ENCODE measurements at places on chromosomes 6 and 20. TPM values are rescaled to one million over a fixed set of nuclear protein-coding genes. Genes with fewer than 3 reads are reported as not detected.

- no peak for DNase-seq
These were observed 22.3 kb downstream of the FAM50B start for GRCh38 chr6:3871515-3871914.

DNA sequence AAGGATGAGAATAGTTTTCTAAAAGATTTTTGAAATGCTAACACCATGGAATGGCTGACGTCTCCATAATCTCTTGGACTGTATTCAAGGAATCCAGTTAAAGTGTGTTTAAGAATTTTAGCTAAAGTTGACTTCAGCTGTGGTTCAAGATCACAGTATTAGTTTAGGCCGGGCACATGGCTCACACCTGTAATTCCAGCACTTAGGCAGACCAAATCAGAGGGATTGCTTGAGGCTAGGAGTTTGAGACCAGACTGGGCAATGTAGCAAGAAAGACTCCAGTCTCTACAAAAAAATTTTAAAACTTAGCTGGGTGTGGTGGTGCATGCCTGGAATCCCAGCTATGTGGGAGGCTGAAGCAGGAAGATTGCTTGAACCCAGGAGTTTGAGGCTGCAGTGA lies 68.2 kb downstream of the RFPL4B start:
- no peak for DNase-seq

GRCh38 chr20:43529457-43530153 lies 22.1 kb downstream of the L3MBTL1 start:
- no peak for DNase-seq

DNA sequence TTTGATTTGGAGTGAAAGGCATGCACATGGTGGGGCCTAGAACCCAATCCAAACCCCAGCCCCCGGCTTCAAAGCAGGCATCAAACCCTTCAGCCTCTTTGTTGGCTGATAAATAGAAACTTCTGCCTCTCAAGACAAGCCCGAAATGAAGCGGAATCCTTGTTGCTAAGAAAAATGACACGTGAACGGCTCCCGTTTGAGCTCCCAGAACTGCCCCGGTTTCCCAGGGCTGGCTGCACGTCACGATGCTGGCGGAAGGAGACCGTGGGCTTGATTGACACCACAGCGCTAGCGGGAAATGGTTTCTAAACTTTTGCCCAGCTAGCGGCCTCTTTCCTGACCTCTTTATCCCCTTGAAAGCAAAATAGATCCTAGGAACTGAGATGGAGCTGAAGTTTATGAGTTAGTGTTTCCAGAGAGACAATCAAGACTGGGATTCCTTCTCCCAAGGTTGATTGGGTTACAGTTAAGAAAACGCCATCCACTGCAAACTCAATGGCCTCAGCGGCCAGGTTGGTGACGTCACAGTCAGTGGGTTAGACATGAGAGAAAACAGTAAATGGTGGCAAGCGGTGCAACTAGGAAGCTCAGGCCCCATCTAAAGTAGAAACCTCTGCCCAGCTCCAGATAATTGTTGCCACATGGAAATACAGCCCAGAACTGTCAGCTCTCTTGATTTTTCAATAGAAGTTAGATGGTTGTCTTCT lies 117.0 kb downstream of the ANKRD60 start:
- DNase-seq, result no peak

DNA sequence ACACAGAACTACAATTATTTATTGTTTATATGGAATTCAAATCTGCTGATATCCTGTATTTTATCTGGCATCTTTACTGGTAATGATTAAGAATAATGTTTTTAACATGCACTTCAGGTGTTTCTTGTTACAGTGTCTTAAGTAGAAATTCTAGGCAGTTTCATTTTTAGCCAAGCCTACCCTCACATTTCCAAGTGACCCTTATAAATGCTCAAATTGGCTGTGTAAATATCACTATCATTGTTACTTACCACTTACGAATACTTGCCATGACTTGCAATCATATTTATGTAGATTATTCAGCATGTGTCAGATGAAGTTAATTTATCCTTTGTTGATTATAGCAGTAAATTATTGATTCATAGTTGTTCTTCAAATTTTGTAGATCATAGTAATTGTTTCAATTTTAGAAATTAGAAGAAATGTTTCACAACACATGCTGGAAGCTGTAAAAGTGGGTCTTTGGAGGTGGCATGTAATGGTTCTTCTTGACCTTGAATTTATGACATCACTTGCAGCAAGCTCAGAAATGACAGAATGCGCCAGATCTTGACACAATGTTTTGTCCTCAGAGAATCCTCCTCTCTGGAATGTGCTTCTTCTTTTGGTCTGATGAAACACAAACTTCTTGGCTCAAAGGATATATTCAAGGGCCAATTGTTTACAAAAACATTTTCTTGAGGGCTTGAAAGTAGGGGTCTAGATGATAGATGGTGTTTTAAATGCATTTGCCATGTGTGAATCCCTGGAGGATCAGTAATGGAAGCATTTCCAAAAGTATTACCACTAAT lies 471.8 kb downstream of the COL12A1 start:
- DNase-seq, result no peak

GRCh38 chr6:129754750-129755149 lies 44.8 kb upstream of the ARHGAP18 start:
- no peak for DNase-seq

DNA sequence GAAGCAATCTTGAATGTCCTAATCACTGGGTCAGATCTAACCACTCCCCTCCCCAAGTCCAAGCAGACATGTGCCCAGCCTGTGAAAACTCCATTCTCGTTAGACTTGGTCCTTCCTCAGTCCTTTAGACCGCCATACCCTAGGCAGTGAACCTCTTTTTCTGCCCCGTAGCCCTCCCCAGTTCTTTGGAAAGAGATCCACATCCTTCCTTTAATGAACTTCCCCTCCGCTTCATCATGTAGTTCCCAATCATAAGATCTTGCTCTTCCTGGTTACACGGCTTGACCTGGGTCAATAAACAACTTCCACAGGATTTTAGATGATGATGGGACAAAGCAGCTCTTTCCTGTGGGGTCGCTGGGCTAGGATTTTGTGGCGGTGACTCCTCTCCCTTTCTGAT lies 9.6 kb downstream of the AHCY start:
- DNase-seq, result no peak

- peak; percentile 24 for DNase-seq
These were observed 3.0 kb downstream of the ROMO1 start for GRCh38 chr20:35702051-35702823.

DNA sequence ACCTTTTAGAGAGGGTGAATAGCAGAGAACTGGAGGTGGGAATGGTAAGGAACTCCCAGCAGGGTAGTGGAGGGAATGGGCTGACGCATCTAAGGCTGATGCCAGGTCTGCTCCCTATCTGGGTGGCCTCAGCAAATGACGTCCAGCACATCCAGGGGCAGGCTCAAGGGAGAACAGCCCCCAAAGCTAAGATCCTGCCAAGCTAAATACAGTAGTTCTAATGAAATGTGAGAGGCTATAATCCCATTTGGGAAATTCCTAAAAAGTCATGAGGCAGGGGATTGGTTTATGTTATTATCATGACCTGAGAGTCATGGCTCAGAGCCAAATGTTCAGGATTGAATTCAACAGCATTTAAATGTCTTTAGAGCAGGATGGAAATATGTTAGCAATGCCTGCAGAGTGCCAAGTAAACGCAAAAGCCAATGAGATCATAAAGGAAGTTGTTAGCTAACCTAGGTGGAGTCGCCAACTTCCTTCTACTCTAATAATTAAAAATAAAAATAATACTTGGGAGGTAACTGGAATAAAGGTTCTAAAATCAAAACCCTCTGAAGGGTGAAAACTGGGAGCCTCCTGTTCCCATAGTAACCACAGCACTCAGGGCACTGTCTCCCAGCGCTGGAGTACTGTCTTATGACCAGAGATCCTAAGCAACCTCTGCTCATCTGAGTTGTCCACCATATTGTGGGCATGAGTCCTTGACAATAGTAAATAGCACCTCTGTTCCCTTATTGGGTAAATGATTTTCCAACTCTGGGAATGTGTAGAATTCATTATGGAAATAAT lies 34.8 kb downstream of the IYD start:
- peak; percentile 7 for DNase-seq

- DNase-seq, result no peak
These were observed 166.5 kb upstream of the JARID2 start for GRCh38 chr6:15079288-15079817.

Gene RIPOR2
- total RNA-seq, result 0.68 TPM

Gene BPIFB2
- total RNA-seq, result not detected

Gene SASH1
- total RNA-seq, result 27.4 TPM

All from RPMI7951 (cell line).